ENCODE measurements at places on chromosomes 12 and 14.

DNA sequence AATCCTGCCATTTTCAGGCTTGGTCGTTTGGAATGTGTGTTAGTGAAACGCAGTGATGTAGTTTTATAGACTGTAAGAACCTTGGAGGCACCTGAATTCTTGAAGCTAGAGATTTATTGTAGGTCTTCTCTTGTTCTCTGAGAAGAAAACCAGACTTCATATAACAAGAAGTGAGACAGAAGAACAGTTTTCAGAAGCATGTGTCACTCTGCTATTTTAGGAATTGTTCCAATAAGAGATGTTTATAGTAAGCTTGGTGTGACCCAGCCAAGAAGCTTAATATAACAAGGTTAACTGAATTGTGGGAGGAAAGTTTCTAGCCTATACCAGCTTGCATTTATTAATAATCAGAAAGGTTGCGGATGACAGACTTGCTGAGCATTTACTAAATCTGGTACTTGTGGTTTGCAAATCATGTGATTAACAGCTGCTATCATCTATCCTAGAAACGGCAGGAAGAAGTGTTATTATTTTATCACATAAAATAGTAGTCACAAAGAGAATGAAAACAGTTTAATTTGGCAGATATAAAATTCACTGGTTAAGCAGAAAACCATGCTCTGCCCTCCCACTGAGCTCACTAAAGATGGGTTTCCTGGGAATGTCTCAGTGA, 49.2 kb upstream of the BCAT1 start:
- DNase-seq: no peak

DNA sequence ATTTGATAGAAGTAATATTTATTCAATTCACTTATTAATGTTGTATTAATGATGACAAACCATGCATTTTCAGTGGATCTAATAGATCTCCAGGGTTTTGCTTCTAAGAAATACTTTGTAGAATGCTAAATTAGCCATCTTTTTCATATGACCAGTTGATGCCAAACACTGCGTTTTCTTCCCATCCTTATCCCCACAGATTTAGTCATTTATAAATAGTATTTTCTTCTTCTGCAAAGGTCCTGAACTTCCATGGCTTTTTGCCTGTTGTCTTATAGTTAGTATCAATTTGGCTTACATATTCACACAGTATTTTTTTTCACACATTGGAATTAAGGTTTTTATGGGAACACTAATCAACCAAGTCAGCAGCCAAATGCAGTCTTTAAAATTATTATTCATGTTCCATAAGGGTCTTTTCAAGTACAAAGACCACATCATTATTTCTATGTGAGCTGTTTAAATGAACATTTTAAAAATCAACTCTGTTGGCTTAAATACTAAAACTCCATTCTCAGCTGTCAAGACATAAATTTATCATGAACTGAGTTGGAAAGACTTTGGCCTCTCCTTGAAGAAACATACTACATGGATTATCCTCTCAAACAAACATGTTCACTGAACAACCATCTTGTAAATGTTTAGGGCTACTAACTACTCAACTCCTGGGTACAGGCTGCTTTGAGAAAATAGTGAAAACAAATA, 1278.4 kb upstream of the FLRT2 start:
- no peak for DNase-seq

GRCh38 chr12:2118061-2118460, 65.3 kb downstream of the CACNA1C start:
- DNase-seq: no peak

- DNase-seq: peak; percentile 68
Measured at GRCh38 chr12:98725476-98726247, 80.6 kb downstream of the APAF1 start.

DNA sequence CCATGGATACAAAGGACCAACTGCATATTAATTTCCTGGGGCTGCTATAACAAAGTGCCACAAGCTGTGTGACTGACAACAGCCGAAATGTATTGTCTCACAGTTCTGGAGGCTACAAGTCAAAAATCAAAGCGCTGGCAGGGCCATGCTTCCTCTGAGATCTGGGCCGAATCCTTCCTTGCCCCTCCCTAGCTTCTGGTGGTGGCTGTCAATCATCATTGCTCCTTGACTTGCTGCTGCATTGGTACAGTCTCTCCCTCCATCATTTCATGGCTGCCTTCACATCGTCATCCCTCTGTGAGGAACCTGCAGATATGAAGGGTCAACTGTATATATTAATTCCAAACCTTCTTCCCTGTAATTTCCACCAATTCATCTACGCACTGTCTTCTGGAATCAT, 118.3 kb downstream of the EXOC5 start:
- no peak for DNase-seq

- peak; percentile 52 for DNase-seq
Measured at GRCh38 chr12:64039281-64039871, 182.7 kb downstream of the KICS2 start.

GRCh38 chr12:65755596-65755978, 68.7 kb upstream of the HMGA2 start:
- DNase-seq: no peak

DNA sequence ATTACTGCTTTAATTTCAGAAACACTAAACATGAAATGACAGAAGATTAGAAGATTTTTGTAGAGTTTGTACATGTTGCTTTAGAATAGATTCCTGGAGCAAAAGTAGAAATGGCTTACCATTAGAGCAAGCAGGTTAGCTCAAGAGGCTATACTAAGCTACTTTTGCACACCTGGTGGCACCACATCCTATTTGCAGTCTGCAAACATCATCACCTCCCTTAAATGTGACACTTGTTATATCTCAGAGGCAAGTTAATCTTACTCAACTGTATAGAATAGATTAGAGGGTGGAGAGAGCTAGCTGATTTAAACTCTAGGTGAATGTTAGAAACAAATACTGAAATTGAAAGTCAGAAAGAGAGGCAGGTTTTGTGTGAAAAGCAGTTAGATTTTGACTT, 30.7 kb upstream of the OR4E1 start:
- no peak for DNase-seq

- no peak for DNase-seq
Measured at GRCh38 chr12:49187184-49187583, 1.7 kb downstream of the TUBA1A start.

GRCh38 chr14:93040982-93041381, 74.7 kb downstream of the ITPK1 start:
- DNase-seq: no peak

DNA sequence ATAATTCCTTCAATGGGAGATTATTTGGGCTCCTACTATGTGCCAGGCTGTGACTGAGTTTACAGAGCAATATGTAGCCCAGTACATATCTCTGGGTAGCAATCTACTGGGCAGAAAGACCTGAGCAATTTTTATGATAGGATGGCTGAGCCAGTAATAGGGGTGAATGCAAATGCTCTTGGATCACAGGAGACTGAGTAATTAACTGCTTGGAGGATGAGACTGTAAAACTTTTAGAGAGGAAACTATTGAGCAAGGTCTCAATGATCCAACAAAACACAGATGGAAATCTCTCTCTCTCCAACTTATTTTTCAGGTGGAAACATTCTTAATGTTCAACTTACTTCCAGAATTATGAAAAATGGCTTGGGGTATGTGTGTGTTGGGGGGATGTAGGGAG, 402.2 kb downstream of the AEBP2 start:
- no peak for DNase-seq

- DNase-seq: no peak
Measured at GRCh38 chr14:30410986-30411385, 148.0 kb upstream of the G2E3 start.

- DNase-seq: no peak
Measured at GRCh38 chr14:98187281-98187680, 1084.7 kb downstream of the BCL11B start.

- DNase-seq: no peak
Measured at GRCh38 chr12:52250048-52250990, 17.3 kb downstream of the KRT7 start.

DNA sequence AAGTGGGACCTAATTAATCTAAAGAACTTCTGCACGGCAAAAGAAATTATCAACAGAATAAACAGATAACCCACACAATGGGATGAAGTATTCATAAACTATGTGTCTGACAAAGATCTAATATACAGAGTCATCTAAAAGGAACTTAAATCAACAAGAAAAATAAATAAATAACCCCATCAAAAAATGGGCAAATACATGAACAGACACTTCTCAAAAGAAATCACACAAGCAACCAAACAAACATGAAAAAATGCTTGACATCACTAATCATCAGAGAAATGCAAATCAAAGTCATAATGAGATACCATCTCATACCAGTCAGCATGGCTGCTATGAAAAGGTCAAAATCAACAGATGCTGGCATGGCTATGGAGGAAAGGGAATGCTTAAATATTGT, 466.9 kb downstream of the SOX5 start:
- DNase-seq: no peak

DNA sequence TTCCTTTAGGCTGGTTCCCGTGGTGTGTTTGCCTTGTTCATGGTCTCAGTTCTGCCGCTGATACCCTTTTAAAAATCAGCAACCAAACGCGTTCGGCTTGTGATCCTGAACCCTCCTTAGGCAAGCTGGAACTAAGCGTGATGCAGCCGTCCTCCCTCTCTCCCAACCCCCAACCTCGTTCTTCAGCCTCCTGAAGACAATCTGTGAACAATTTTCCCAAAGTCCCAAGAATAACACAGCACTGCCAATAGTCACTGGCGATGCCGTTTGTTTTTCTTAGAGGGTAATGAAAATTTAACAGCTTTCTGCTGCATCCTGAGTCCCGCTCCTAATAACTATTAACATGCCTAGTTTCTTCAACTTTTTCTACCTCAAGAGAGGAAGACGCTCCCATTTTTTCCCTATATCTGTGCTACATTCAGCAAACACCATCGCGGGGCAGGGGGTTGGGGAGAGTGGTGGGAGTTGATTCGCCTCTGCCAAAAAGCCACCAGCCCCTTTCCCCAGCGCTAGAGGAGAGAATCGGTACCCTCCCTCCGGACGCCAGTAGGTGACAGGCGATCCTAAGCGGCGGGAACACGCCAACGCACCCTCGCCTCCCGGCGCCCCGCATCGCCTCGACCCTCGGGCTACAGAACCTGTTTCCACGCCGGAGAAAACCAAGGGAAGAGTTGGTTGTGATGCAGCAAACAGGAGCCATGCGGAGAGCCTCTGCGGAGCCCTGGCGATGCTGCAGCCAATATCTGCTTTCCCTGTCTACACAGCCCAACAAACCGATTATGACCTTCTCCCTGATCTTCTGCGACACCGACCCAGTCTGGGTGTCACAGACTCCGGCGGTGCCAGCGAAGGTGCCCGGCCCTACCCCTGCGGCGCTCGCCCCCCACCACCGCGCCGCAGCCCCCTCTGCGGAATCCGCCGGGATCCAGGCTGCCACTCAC, 752 bp downstream of the PRICKLE1 start:
- peak; percentile 67 for DNase-seq

- no peak for DNase-seq
Measured at GRCh38 chr12:124455336-124455735, 112.1 kb downstream of the NCOR2 start.

- no peak for DNase-seq
Measured at GRCh38 chr12:27467641-27468040, 21.1 kb downstream of the SMCO2 start.

DNA sequence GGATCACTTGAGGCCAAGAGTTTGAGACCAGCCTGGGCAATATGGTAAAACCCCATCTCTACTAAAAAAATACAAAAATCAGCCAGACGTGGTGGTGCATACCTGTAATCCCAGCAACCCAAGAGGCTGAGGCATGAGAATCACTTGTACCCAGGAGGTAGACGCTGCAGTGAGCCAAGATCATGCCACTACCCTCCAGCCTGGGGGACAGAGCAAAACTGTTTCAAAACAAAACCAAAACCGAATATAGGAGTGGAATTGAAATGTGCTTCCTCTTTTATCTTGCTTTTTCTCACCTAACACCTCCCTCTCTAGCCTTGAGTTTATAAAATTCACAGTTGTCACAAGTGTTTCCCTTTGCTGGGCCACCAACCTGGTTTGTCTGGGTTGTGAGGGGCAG, 181.9 kb downstream of the PAH start:
- no peak for DNase-seq

GRCh38 chr14:58733451-58734208, 95.9 kb downstream of the DACT1 start:
- no peak for DNase-seq

DNA sequence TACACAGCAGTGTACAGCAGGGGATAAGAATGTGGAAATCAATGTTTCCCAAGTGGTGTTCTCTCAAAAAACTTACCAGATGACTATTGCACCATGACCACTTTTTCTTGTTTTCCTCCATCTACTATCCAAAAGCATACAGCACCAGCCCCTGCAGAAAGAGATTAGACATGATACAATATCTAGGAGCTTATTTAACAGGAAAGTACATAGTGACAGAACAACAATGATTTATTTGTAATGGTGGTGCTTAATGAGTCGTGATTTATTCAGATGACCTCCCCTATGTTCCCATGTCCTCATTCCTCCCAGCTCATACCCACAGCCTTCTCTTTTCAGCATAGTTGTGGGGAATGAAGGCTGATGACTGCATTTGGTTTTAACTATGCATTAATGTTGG, 413.6 kb downstream of the BTG1 start:
- no peak for DNase-seq

DNA sequence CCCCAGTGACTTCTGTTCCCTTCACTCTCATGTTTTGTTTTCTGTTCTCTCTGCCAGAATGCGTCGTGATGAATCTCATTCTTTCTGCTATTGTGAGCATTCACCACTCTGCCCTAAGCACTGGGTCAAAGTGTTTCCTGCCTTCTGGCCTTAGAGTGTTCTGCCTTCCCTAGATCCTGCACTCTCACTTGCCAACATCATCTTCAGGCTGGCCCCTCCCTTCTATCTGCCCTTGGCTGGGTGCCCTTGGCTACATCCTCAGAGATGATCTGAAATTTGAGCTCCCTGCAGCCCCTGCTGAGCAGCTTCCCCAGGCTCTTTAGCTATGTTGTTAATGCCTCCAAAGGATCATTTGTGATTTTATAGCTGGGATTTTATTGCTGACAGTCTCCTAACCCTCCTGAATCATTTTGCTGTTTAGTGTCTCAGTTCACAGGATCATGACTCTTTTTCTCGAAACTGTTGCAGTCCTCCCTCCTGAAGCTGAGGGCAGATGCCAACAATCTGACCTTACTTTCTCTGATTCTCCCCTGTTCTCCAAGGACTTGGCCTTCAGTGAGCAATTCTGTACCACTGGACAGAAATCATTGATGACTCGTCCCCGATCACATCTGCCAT, 4.5 kb downstream of the DHRS2 start:
- no peak for DNase-seq

DNA sequence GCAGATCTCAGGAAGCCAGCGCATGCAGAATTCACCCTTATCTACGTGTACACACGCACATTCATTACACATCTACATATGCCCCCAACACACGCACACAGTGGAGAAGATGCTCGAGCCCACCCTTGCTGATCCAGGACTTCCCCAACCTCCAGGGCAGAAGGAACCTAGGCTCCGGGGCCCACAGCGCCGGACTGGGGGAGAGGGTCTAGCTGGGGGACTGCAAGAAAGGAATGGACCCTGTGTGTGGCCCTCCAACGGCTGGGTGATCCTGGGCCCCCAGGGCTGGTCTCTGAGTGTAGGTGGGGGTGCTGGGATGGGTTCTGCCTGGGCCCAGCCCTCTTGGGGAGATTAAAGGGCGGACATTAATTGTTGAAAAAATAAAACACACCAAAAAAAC, 128.1 kb upstream of the C14orf180 start:
- DNase-seq: no peak

Measured in Caco-2 (cell line).